Esophagus muscularis mucosa (tissue), 4 donors: ENCODE measurements at places on chromosomes 3 and 15.

- DNase-seq = no peak
Measured at GRCh38 chr3:184688251-184688881, 23.5 kb downstream of the MAGEF1 start.

GRCh38 chr15:52021128-52021671 lies 2.2 kb downstream of the MAPK6 start:
- DNase-seq = no peak

GRCh38 chr3:135083179-135083578 lies 288.1 kb downstream of the EPHB1 start:
- DNase-seq = no peak

- no peak for DNase-seq
Measured at GRCh38 chr3:140399871-140400270, 278.0 kb upstream of the TRIM42 start.

DNA sequence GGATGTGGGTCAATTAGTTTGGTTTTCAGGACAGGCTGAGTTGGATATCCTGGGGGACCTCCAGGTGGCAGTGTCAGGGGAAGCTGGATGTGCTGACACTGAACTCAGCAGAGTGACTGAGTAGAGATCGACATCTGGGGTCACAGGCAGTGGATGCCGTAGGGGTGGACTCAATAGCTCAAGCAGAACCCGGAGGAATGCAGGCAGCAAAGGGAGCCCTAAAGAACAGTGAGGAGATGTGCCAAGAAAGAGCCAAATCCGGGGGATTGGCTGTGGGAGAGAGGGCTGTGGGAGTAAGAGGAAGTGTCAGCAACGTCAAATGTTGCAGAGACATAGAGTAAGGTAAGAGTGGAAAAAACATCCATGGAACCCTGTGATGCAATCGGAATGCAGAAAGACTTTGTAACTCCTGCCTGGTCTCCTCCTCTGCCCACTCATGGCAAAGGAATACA lies 11.6 kb downstream of the CCR5AS start:
- DNase-seq = no peak

- DNase-seq = no peak
Measured at GRCh38 chr3:179000144-179000543, 71.5 kb downstream of the ZMAT3 start.

DNA sequence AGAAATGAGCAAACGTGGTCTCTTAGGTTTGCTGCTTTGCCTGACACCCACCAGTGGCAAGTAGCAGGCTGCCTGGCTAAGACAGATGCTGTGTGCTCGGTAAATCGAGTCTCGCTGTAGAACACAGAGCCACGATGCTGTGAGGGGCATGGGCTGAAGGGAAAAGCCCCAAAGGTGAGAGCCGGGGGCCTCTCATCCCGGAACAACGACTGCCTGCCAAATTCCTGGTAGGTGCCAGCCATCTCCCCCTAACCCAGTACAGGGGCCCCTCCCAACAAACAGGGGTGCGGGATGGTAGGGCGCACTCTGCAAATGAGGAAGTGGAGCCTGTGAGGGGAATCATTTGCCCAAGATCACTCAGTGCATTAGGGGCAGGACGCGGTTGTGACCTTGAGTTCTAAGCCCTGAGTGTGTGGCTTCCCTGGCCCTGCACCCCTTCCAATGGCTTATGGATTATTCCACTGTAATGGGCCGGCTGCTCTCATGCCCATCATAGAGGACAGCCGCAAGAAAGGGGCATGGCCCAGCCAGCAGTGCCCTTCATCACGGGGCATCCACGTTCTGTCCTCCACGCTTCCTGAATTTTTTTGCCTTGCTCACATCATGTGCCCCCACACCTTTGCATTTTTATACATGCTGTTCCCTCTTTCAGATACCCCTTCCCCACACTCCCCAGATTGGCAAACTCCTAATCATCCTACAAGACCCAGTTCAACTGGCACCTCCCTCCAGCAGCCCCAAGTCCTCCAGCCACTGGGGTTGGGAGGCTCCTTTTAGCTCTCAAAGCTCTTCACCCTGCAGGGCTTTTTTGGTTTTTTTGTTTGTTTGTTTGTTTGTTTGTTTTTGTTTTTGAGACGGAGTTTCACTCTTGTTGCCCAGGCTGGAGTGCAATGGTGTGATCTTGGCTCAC lies 125.4 kb downstream of the NUP210 start:
- DNase-seq = no peak

- DNase-seq = no peak
Measured at GRCh38 chr3:69161587-69162307, 39.4 kb upstream of the LMOD3 start.

GRCh38 chr15:23764716-23765115 lies 77.6 kb upstream of the NDN start:
- DNase-seq = no peak

DNA sequence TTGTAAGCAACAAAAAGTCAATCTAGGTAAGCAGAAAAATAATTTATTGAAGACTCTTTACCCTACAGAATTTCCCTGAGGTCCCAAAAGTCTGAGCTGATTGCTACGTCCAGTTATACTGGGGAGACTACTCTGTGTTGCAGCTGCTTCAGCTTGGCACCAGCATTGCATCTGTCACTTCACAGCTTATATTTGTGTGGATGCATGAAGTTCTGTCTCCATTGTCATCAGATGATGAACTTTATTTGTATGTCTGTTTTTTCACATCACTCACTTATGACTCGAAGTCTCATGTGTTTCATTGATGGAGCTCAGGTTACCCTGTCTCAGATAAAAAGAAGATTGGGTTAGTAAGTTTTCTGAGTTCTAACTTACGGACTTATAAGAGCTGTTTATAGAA lies 75.3 kb upstream of the LRRFIP2 start:
- DNase-seq = no peak

DNA sequence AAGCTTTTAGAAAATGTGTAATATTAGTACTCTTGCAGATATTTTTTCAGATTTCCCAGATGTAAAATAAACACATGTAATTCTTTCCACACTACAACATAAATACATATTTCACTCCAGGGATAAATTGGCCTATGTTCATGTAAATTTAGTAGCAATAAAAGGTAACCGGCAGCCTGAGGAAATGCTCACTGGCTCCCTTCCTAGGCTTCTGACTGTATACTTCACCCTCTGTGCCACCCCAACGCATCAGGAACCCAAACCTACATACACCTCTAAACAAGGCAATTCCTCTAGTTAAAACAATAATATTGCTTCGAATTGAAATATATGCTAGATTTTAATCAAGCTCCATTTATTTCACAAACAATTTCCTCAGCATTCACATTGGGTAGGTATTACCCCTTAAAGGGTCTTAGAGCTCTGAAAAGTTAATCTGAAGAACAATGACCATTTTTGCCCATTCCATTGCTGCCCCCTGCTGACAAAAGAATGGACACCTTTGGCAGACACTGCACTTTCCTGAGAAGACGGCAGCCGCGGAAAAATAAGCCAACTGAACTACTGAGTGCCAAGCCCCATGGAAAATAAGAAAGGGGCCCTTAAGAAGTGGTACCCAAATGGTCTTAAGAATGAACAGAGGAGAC lies 212.5 kb downstream of the OSBPL10 start:
- no peak for DNase-seq

GRCh38 chr3:2082871-2083480 lies 15.7 kb upstream of the CNTN4 start:
- no peak for DNase-seq

- no peak for DNase-seq
Measured at GRCh38 chr3:172171396-172172075, 132.2 kb downstream of the FNDC3B start.

- no peak for DNase-seq
Measured at GRCh38 chr3:134345202-134345601, 29.0 kb downstream of the AMOTL2 start.

DNA sequence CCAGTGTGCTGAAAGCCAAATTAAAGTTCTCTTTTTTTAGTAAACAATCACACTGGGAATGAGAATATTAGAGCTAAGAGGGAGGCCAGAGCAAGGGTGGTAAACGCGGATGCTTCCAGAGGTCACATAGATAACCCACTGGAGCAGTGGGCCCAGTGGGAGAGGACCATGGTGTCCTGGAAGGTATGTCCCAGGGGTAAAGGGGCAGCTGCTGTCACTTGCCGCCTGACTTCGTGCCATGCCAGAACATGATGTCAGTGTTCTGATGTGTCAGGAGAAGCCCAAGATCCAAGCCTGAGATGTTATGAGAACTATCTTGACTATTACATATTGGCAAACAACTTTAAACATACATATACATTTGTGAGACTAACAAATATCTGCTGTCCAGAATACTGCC lies 211.9 kb upstream of the IL12A start:
- DNase-seq = no peak

DNA sequence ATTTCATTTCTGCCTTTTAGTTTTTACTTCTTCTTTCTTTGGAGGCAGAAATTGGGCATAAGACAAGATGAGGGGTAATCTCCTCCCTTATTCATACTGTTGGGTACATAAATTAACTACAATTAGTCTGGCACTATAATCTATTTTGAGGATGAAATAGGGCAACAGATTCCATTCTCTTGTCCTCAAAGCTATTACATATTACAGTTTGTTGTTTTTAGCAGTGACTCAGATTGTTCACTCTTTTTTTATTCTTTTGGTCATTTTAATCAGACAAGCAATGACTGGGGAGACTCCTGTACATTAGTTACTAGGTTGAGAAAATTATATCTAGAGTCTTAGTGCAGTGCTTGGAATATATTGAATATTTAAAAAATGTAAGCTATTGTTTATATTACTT lies 556.0 kb downstream of the OTOL1 start:
- DNase-seq = no peak

DNA sequence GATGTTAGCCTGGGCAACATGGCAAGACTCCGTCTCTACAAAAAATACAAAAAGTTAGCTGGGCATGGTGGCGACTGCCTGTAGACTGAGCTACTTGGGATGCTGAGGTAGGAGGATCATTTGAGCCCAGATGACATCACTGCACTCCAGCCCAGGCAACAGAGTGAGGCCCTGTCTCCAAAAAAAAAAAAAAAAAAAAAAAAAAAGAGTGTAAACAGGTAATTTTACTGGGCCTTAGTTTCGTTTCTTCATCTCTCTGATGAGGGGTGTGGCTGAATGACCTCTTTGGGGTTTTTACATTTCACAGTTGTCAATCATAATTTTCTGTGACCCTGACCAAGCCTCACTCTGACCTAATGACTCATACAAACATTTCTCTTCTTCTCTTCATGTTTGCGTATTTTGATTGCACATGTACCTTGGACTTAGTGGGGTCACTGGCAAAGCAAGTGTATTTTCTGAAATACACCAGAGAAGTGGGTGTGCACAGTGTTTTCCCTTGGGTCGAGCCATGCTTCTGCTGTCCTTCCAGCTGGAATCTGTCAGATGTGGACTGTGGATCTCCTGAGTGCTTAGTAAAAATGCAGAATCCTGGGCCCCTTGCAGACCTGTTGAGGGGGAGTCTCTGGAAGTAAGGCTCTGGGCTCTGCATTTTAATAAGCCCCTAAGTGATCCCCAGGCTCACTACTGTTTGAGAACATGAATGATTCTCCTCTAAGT lies 140.5 kb downstream of the FNDC3B start:
- DNase-seq = no peak

GRCh38 chr15:32982001-32982400 lies 212.5 kb downstream of the FMN1 start:
- no peak for DNase-seq

- DNase-seq = no peak
Measured at GRCh38 chr3:54858093-54858785, 69.6 kb downstream of the LRTM1 start.

GRCh38 chr3:52454250-52454937 lies 553 bp upstream of the TNNC1 start:
- DNase-seq = no peak

DNA sequence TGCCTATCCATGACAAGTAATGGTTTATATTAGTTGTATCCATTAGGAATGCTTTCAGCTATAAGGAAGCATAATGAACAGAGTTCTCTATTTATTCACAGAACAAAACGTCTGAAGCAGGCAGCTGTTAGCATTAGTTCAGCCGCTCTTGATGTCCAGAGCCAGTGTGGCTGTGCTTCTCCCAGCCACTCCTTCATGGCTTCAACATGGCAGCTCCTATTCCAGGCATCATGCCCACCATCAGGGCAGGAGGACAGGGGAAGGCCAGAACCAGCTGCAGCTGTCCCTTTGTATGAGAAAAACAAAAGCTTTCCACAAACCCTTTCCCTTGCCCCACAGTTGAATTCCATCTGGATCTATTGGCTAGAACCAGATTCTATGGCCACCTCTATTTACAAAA lies 12.9 kb upstream of the SNRK start:
- DNase-seq = peak; percentile 84

DNA sequence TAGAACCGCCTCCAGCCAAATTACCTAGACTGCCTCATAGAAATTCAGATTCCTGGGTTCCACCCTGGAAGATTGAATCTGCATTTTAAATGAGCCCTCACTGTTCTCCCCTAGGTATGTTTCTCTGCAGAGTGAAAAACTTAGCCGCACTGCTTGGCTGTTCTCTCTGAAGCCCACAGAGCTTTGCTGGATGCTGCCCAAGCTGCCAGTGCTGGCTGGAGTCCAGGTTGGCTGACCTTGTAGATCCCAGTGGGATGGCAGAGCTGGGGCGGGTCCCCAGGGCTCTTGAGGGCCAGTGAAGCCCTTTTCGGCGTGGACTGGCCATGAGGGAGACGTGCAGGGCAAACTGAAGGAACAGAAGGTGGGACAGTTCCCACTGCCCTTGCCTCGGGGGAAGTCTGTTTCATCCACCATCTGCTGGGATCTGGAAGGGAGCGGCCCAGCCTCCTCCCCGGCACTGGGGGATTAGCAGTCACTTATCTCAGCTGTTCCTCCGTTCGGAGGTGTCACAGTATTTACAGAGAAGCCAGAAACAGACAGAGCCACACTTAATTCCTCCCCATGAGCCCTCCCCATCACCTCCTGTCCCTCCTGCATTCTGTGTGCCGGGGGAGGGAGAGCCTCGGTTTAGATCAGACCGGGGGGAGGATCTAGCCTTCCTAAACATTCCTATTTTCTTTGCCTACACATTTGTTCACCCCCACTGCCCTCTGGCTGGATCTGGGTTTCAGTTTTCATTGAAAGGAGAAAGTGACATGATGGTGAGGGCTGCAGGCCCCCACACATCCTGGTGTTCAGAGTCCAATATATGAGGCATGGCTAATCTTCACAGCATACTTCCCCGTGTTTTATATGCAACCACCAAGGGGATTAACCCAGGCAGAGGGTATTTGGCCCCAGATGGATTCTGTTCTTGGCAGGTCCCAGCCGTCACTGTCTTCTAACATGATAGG lies 4.1 kb upstream of the ACTC1 start:
- no peak for DNase-seq

DNA sequence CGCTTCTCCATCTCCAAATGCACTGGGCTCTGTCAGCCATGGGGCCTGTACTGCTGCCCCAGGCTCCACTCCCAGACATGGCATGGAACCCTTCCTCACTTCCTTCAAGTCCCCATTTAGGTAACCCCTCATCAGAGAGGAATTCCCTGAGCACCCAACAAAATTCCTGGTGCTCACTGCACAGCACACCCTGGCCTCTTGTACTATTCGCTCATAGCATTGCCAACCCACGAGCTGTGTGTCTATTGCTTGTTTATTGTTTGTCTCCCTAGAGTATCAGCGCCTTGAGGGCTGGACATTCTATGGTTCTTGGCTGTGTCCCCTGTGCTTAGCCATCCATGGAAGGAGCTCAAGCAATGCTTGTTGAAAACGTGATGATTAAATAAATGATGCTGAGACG lies 46.1 kb upstream of the SLCO2A1 start:
- DNase-seq = no peak

- no peak for DNase-seq
Measured at GRCh38 chr3:37214076-37214475, 39.7 kb upstream of the LRRFIP2 start.

- DNase-seq = no peak
Measured at GRCh38 chr3:185263423-185263822, 9.6 kb upstream of the EHHADH start.
